Mesenchymal stem cell (in vitro differentiated cells and primary cell): ENCODE measurements at places on chromosomes 5 and 9.
A peak's percentile ranks its signal among the peaks of the same experiment; 100 is the strongest.

DNA sequence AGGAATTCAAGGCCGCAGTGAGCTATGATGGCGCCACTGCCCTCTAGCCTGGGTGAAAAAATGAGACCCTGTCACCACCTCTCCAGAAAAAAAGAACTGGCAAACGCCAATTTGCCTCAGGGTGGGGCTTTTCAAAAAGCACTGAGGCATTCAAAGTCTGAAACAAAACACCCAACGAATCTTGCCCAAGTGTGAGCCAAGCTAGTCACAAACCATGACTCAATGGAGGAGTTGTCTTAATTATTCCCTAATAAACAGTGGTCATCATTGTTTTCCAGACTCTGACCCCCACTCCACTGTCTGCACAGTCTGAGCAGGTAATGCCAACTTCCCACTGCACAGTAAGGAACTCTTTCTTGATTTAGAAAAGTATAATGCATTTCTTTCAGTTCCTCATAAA lies 16.8 kb downstream of the FRMD3 start:
- H3K27ac ChIP-seq: no peak overlapping the region
- no peak overlapping the region for H3K4me3 ChIP-seq
- H3K36me3 ChIP-seq: no peaks in the 10 kb centered on the region
- no peaks in the 10 kb centered on the region for H3K27me3 ChIP-seq

DNA sequence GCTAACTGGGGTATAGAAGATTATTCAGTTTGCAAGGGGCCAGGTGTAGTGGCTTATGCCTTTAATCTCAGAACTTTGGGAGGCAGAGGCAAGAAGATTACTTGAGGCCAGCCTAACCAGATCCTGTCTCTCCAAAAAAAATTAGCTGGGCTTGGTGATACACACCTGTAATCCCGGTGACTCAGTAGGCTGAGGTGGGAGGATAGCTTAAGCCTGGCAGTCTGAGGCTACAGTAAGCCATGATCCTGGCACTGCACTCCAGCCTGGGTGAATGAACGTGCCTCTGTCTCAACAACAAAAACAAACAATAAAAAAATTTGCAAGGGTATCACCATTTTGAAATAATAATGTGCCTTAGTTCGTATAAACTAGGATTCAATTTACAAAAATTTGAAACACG lies 51.3 kb downstream of the BAAT start:
- no peaks in the 10 kb centered on the region for H3K27me3 ChIP-seq
- H3K4me3 ChIP-seq: no peak overlapping the region
- DNase-seq: no peak
- no peak overlapping the region for H3K27ac ChIP-seq
- no peaks in the 10 kb centered on the region for H3K36me3 ChIP-seq
- no peaks in the 10 kb centered on the region for H3K4me1 ChIP-seq

- H3K36me3 ChIP-seq: peaks cover 22% of the 10 kb centered on the region
- no peak overlapping the region for H3K4me3 ChIP-seq
- no peak overlapping the region for H3K27ac ChIP-seq
- H3K27me3 ChIP-seq: no peaks in the 10 kb centered on the region
- H3K4me1 ChIP-seq: no peaks in the 10 kb centered on the region
Measured at GRCh38 chr5:37495210-37495609, 116.1 kb downstream of the WDR70 start.

DNA sequence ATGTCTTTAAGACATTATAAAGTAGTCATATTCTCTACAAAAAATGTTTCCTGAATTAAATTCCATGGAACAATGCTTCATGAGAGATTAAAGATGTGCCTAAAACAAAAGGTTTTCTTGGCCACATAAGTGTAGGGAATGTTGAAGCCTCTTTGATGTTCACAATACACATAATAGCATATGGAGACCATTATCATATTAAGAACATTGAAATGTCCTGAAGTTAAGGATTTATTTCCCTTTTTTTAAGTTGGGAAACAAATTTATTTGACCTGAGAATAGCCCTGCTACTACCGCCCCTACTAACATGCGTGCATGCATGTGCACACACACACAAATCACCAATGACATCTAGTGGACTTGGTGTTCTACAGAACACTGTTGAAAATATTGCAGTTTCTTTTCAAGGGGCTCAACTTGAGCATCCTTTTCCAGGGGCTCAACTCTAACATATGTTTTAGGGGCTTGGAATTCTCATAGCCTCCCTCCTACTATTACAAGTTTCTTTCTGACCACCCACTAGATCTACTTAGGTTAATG lies 124.9 kb upstream of the C6 start:
- no peaks in the 10 kb centered on the region for H3K4me1 ChIP-seq
- DNase-seq: no peak
- H3K4me3 ChIP-seq: no peak overlapping the region

DNA sequence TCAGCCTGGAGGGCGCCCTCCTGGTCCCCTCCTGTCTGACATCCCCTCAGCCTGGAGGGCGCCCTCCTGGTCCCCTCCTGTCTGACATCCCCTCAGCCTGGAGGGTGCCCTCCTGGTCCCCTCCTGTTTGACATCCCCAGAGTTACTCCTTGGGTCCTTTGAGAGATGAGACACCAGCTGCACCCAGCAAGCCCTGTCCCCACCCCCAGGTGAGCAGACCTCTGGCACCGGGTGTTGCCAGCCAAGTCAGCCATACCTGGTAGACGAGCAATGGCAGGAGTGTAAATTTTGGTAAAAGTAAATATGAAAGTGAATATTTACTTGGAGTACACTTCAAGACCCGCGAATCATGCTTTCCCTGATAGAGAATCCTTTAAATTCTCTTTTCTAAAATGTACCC lies 25.4 kb downstream of the EXOC3 start:
- no peak overlapping the region for H3K4me3 ChIP-seq
- H3K27me3 ChIP-seq: no peaks in the 10 kb centered on the region
- H3K4me1 ChIP-seq: peaks cover 14% of the 10 kb centered on the region
- DNase-seq: no peak
- H3K27ac ChIP-seq: no peak overlapping the region

DNA sequence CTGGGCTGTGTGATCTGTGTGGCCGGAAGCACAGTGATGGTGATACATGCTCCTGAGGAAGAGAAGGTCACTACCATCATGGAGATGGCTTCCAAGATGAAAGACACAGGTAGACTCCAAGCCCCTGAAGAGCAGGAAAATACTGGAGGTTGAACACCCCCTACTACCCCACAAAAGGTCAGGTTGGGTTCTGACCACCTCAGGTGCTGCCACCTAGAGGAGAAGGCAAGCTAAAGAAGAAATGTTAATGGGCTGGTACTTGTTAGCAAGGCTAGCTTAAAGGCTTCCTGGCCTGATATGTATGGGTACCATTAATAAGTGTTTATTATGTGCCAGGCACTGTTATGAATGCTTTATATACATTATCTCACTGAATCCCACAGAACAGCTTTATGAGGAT lies 11.7 kb downstream of the NIPAL4 start:
- H3K27ac ChIP-seq: no peak overlapping the region
- H3K4me1 ChIP-seq: peaks cover 4% of the 10 kb centered on the region
- peaks cover 18% of the 10 kb centered on the region for H3K36me3 ChIP-seq
- DNase-seq: peak; percentile 25
- no peaks in the 10 kb centered on the region for H3K27me3 ChIP-seq

GRCh38 chr5:54663866-54664265 lies 146.3 kb downstream of the SNX18 start:
- peaks cover 2% of the 10 kb centered on the region for H3K4me1 ChIP-seq
- H3K4me3 ChIP-seq: no peak overlapping the region
- no peaks in the 10 kb centered on the region for H3K36me3 ChIP-seq
- H3K27me3 ChIP-seq: no peaks in the 10 kb centered on the region

- peaks cover 3% of the 10 kb centered on the region for H3K36me3 ChIP-seq
- DNase-seq: peak; percentile 45
- H3K4me3 ChIP-seq: peak overlapping the region; percentile 87
- no peaks in the 10 kb centered on the region for H3K27me3 ChIP-seq
- peak overlapping the region; percentile 79 for H3K27ac ChIP-seq
Measured at GRCh38 chr9:21559402-21560280, 77.5 kb upstream of the IFNE start.

GRCh38 chr5:54249210-54250028 lies 61.0 kb downstream of the ARL15 start:
- H3K36me3 ChIP-seq: no peaks in the 10 kb centered on the region
- no peaks in the 10 kb centered on the region for H3K27me3 ChIP-seq
- peak; percentile 20 for DNase-seq
- H3K27ac ChIP-seq: peak overlapping the region; percentile 12
- peaks cover 3% of the 10 kb centered on the region for H3K4me1 ChIP-seq
